ENCODE measurements at places on chromosomes 5 and 9.

GRCh38 chr9:95756986-95757385 is 118.5 kb upstream of the ERCC6L2 start:
- DNase-seq: no peak

DNA sequence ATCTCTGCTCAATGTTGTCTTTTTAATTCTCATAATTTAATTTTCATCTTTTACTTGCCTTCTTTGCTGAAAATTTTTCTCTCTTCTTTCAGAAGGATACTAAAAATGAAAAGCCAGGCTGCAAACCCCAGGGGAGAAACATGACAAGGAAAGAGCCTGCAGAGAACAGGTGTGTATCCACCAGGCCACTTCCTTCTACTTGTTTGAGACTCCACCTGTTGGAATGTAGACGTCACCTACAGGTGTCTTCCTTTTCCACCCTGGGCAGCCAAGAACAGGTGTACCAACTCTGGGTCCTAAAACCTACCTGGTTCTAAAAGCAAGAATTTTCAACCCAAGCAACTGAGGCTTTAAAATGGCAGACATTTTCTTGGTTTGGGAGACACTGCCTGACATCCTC is 166.8 kb downstream of the ATP10B start:
- no peak for DNase-seq

DNA sequence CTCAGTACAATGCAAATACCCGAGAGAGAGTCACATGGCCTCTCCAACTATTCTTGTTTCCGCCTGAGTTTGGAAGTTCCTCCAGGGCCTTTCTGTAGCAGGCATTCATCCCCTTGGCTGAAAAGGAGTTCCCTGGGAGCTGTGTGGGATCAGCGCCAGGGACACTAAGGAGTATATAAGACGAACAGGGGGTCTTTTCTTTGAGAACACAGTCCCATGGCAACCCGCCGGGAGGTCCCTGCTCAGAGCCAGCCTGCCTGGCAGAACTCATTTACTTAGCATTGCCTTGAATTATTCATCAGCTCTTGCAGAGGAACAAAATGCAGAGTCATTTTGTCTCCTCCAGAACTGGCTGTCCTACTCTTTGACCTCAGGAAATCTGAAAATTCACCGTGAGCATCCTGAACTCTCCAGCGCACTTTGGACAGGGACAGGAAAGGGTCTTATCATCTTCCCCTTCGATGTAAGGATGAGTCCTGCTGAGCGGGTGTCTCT is 120.4 kb upstream of the OSMR start:
- no peak for DNase-seq

DNA sequence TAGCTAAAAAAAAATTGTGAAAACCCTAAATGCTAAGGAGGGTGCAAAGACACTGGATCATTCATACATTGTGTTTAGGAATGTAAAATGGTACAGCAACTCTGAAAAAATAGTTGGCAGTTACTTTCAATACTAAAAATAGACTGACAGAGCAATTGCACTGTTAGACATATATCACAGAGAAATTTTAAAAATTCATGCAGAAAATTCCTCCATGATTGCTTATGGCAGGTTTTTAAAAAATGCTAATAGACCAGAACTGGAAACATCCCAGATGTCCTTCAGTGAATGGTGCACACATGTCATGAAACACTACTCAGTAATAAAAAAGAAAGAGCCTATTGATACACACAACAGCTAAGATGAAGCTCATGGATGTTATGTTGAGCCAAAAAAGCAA is 349.8 kb upstream of the DAB2 start:
- no peak for DNase-seq

DNA sequence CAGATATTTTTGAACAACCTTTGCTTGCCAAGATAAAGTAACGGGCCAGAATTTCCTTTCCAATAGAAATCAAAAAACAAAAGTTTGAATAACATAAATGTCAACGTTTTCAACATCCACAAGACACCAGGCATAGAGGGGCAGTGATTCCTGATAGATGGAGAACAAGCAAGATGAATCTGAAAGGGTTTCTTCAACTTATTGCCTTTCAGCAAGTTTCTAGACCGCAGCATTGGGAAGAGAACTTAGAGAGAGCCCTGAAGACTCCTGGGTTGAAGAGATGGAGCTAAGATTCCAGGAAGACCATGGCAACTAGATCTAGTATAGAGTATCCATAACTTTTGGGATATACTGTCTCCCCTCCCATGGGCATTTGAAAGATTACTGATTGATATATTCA is 751.4 kb upstream of the CTNND2 start:
- DNase-seq: no peak

GRCh38 chr5:10555277-10555684 is 8.6 kb upstream of the ANKRD33B start:
- no peak for DNase-seq

GRCh38 chr9:99182356-99182755 is 39.4 kb downstream of the ALG2 start:
- no peak for DNase-seq

DNA sequence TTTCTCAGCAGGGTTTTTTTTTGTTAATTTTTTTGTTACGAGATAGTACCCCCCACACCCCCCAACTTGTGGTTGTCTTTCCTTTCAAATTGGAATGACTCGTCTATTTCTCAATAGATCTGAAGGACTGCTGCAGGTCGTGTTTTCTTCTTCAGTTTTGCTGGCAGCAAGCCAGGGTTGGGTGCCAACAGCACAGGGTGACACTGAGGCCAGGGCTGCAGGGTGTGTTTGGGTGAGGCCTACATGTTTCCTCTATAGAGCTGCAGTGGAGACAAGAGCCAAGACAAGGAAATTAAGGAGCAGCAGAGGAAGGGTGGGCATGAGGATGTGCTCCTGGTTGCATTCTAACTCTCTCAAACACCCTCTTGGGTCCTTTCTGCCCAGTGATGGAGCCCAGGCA is 52.2 kb downstream of the NXNL2 start:
- DNase-seq: no peak

- DNase-seq: no peak
Measured at GRCh38 chr5:456351-457194, 13.6 kb downstream of the EXOC3 start.

GRCh38 chr9:101977614-101978210 is 239.3 kb upstream of the GRIN3A start:
- DNase-seq: no peak

DNA sequence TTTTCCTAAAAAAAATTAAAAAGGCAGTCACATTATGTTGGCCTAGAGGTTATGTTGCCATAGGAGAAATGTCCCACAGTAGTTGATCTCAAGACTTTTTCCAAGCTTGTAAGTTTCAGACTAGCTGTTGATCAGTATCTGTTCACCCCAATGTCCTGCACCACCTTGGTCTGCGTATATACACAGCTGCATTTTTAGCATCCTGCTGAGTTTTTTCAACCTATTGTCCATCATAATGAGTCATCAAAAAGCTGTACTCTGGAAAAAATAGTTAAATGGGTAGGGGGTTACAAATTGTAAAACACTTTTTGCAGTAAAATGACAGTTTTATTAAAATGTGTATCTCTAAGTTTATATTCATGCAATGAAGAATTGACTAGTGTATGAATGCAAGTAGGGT is 53.2 kb upstream of the TMEM171 start:
- DNase-seq: no peak

DNA sequence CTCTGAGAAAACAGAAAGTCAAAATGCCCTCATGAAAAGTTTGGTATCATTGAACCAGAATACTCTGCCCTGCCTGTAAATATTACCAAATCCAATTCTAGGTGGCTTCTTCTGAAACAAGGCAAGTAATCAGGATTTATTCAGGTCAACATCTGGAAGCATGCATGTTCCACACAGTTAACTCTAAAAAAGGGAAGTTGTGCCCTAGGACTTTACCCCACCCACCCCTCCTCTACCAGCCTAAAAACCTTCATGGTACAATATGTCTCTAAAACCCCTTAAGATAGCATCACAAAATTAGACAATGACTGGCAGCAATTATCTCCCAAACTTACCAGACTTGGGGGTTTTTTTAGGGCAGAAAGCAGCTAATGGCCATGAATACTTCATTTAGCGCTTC is 414.8 kb upstream of the SLC30A5 start:
- DNase-seq: no peak

DNA sequence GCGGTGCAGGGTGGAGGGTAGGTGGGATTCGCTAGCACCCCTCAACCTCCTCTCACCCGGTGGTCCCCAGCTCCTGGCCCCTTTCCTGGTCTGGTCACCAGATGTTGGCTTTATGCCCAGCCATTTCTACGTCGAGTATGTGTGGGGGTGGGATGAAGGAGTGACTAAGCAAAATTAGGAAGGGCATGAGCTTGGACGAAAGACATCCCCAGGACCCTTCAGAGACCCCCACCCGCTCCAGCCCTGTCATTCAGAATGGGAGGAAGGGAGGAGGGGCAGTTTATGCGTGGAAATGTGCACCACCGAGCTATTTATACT is 742 bp downstream of the BHMT2 start:
- DNase-seq: no peak

- DNase-seq: no peak
Measured at GRCh38 chr5:10524376-10525123, 39.3 kb upstream of the ANKRD33B start.

DNA sequence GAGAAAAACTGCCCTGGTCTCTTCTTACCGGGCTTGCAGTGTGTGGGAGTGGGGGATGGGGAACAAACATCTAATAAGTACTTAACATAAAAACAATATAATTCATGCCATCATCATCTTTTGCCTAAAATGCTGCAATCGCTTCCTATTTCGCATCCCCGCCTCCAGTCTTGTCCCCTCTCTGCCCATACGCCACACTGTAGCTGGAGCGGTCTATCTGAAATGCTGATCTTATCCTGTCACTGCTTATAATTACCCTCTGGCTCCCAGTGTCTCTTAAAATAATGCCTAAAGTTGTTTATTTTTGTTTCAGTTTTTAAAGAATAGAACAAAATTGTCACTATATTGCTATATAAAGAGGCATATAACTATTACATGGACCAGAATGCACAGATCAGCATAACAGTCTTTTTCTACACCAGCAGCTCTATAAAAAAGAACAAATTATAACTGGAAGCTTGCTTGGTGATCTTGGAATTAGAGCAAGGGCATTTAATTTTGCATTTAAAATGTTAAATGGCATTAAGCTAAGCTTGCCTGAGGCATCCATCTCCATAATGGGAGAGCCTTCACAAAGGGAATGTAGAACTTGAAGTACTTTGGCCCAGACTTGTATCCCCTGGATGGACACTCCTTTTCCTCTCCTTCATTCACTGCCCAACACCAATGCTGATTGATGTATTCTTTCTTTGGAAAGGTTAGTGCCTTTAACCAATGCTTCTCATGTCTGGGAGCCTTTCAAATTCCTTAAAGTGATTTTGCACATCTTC is 12.2 kb downstream of the NTRK2 start:
- DNase-seq: no peak

GRCh38 chr5:149618581-149619248 is 37.4 kb downstream of the ARHGEF37 start:
- DNase-seq: no peak

GRCh38 chr5:9046756-9047481 is 499.0 kb downstream of the SEMA5A start:
- no peak for DNase-seq

DNA sequence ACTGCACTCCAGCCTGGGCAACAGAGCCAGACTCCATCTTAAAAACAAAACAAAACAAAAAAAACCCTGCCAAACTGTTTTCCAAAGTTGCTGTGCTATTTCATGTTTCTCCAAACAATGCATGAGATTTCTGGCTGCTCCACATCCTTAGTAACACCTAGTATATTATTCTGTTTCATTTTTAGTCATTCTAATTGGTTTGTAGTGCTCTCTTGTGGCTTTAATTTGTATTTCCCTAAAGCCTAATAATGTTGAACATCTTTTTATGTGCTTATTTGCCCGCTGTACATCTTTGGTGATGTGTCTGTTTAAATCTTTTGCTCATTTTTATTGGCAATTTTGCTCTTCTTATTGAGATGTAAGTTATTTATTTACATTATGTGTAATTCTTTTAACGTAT is 18.4 kb upstream of the TTC1 start:
- DNase-seq: no peak

- DNase-seq: no peak
Measured at GRCh38 chr5:39476843-39477220, 52.1 kb upstream of the DAB2 start.

- no peak for DNase-seq
Measured at GRCh38 chr5:32323741-32324140, 11.0 kb upstream of the MTMR12 start.

GRCh38 chr5:78653681-78654366 is 5.3 kb upstream of the LHFPL2 start:
- DNase-seq: no peak

DNA sequence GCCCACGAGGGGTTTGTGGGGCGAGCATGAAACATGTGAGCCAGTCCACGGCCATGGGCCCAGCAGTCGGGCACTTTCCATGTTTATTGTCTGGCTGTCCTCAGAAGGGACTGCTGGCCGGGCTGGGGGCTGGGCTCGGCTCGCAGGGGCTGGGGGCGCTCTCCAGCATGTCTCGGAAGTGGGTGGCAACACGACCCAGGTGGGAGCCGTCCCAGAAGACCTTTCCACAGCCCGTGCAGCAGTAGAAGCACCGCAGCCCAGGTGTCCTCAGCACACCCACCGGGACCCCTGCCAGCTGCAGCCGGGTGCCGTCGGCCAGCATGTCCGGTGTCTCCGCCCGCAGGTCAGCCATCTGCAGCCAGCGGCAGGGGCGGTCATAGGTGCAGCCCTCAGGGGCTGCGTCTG is 4.8 kb upstream of the NRARP start:
- DNase-seq: no peak

DNA sequence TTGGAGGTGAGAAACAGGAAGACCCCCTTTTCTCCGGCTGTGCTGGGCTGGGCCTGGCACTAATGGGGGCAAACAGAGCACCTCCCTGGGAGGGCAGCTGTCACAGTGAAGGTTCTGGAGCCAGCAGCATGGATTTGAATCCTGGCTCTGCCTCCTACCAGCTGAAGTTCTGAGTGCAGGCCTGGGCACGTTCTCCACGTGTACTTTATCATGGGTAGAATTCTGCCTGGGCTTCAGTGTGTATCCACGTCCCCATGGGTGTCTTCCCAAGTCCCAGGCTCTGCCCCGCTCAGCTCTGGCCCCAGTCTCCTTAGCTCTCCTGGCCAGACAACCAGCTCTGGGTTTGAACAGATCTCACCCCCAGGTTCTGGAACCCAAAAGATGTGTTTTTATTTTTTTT is 223.2 kb downstream of the PBX3 start:
- DNase-seq: no peak

GRCh38 chr9:18485714-18486113 is 11.8 kb downstream of the ADAMTSL1 start:
- no peak for DNase-seq

GRCh38 chr5:66041627-66042026 is 102.5 kb upstream of the SREK1 start:
- no peak for DNase-seq

- no peak for DNase-seq
Measured at GRCh38 chr9:89791754-89792153, 186.9 kb downstream of the GADD45G start.

GRCh38 chr5:161385027-161385426 is 161.5 kb downstream of the GABRB2 start:
- DNase-seq: no peak

DNA sequence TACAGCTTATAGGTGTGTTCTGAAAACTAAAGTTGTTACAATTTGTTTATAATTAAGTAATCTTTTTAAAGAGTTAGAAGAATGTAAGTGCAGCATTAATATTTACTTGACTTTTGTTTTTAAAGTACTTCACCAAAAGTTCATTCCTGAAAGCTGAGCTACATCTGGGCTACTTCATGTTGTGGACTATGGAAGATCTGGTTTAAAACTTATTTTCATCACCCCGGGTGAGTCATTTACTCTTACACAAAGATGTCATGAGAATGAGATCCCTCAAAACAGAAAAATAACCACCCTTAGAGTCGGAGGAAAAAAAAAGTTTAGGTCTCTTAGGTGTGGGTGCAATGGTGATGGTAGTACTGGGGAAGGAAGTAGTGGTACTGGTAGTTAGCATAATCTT is 5.1 kb downstream of the POU5F2 start:
- DNase-seq: no peak
